ENCODE measurements at places on chromosomes 4 and X.

DNA sequence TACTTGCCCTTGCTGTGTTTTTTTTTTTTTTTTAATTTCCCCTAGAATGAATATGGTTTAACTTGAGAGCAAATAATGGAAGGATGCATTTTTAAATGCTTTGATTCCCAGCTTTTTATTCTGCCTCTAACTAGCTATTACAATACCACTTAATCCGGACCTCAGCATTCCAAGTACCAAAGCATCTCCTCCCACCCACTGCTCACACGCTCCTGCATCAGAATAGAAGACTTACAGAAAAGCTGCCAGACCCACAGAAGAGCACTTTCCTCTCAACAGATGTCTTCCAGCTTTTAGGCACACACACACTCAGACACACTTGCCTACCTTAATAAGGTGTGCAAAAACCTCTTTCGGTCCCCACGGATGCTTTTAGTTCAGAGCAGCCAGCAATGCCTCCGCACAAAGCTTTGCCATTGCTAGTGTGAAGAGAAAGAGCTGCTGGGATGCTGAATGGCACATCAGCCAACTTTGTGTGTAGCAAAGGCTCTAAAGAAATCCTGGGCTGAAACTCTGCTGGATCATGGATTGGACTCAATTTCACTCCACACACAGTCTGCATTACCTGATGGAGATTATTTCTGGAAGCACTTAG lies 1056.2 kb downstream of the DMD start:
- DNase-seq: no peak

DNA sequence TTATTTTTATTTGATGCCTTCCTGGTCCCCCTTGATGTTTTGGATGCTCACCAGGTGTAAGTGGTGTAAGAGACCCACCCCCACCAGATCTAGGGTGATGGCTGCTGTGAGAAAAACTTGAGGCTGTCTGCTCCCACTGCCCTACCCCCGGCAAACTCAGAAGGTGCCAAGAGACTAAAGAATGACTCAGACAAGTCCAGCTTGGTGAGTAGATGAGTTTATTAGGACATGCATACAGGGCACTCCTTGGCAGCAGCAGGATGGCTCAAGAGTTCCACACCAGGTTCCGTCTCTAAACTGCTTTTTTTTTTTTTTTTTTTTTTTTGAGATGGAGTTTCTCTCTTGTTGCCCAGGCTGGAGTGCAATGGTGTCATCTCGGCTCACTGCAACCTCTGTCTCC lies 84.0 kb upstream of the HPF1 start:
- no peak for DNase-seq

GRCh38 chr4:60945641-60946040 lies 254.5 kb upstream of the ADGRL3 start:
- no peak for DNase-seq

DNA sequence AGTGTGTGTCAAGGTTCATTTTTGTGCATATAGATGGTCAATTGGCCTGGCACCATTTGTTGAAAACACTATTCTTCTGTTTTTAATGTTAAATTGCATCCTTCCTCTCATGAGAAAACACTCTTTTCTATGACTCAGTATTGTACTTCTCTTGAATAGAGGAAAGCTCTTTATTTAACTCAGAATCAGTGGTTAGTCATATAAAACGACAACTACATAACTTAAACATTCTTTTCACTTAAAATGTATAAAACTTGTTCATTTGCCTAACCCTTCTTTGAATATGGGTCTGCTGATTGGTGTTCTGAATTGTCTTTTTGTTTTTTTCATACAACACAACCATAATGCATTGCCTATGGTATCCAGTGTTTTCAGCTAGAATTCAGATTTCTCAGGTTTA lies 17.2 kb upstream of the MRPL1 start:
- no peak for DNase-seq

GRCh38 chr4:110533940-110534339 lies 58.0 kb downstream of the ENPEP start:
- no peak for DNase-seq

DNA sequence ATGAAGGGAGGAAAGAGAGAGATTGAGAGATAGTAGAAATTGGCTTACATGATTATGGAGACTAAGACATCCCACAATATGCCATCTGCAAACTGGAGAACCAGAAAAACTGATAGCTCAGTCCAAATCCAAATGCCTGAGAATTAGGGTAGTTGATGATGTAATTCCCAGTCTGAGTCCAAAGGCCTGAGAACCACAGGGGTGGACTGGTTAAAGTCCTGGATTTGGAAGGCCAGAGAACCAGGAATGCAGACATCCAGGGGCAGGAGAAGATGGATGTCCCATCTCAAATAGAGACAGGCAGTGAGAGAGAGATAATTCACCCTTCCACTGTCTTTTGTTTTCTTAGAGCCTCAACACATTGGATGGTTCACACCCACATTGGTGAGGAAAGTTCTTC lies 345.7 kb upstream of the SPANXN4 start:
- no peak for DNase-seq

GRCh38 chr4:155638195-155638965 lies 28.3 kb upstream of the GUCY1A1 start:
- no peak for DNase-seq

GRCh38 chr4:81040012-81040659 lies 9.6 kb downstream of the BMP3 start:
- peak; percentile 36 for DNase-seq
